ENCODE measurements at places on chromosomes 3 and 15.

- peak; percentile 31 for DNase-seq
Measured at GRCh38 chr15:44584162-44584749, 47.3 kb downstream of the EIF3J start.

- no peak for DNase-seq
Measured at GRCh38 chr15:39908186-39908585, 11.9 kb downstream of the GPR176 start.

GRCh38 chr3:151265166-151265565 lies 13.2 kb downstream of the P2RY14 start:
- no peak for DNase-seq

DNA sequence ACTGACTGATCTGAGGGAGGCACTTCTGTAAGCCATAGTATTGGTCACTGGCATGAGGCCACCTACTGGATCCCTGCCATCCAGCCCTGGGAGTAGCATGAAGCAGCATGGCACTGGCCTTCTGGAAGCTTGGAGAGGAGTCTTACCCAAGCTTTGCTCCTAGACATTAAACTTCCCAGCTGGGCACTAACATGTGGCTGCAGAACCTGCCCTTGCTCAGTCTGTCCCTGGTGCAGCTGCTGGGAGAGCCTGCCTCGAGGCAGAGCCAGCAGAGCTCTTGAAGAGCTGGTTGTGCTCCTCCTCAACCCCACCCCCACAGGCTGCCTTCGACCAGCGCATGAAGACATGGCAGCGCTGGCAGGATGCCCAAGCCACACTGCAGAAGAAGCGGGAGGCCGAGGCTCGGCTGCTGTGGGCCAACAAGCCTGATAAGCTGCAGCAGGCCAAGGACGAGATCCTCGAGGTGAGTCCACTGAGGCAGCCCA lies 17.1 kb upstream of the SNX22 start:
- DNase-seq, result no peak

GRCh38 chr3:107064405-107065060 lies 312.7 kb upstream of the CCDC54 start:
- DNase-seq, result peak; percentile 4

DNA sequence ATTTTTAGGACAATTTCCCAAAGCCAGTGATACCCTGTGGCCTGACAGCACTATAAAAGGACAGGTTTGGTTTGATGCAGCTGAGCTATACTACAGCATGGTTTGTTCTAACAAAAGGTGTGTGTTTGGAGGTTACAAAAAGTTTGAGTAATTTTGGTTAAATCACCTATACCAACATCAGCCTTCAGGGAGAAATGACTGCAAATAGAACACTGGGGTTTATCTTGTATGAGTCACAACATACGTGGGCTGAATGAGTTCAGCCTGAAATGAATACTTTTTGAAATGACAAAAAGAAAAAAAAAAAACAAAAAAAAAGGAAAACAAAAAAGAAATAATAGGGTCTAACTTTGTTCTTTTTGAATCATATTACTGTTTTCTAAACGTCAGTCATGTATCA lies 345.7 kb downstream of the CNTN3 start:
- DNase-seq, result no peak

DNA sequence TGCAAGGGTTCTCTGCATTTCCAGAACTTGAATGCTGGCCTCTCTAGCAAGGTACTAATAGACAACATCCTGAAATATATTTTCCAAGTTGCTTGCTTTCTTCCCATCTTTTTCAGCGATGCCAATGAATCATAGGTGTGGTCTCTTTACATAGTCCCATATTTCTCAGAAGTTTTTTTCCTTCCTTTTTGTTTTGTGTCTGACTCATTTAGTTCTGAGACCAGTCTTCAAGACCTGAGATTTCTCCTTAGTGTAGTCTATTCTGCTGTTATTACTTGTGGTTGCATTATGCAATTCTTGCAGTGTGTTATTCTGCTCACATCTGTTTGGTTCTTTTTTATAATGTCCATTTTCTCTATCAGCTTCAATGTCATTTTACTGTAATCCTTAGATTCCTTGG lies 1265.0 kb upstream of the ALCAM start:
- DNase-seq, result no peak

DNA sequence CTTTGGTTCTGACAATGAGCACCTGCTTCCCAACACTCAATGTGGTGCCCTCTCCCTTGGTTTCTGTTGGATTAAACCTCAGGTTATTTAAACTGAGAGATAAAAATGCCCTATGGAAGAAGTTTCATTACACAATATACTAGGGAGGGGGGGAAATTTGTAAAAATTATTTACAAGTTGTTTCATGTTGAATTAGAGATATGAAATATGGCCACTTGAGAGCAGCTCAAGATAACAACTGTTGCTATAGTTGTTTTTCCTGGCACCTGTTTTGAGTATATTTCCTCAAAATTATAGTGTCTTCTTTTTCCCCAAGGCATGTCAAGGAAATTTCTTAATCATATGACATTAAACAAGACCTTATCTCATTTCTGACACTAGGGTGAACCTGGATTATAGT lies 101.7 kb upstream of the COL6A5 start:
- no peak for DNase-seq

DNA sequence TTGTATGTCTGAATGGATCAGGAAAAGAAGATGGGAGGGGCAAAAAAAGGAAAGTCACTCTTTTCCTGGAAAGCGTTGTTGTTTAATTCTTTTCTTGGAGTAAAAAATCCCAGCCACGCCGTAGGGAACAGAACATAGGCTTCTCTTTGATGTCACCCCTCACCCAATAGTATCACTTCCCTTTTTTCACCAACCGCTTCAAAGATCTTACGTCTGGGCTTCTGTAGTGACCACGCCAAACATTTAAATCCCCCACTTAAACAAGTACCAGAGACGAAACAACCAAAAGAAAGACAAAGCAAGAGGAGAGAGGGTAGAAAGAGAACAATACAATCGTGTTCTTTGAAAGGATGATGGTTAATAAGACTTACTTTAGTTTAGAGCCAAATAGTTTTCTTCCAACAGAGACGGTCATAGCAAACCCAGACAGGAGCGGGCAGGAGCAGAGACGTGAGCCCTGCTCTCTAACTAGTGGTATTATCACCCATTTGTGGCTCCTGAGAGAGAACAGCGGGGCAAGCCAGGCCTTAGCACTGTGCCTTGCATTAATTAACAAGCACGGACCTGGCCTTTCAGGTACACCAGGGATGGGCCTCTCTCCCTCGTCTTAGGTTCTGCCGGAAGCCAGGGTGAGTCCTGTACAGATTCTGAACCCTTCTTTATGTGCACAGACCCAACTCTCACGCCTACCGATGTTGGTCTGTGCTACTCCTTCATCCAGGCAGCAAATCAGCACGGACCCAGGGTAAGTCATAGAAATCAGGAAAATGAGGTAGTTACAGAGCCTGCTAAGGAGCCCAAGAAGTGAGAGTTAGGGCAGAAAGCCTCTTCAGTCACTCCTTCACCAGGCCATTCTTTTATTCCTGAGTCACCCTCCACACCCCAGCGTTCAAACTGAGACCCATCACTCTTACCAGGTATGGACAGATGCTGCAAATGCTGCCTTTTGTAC lies 28.2 kb upstream of the BCL6 start:
- DNase-seq, result no peak

DNA sequence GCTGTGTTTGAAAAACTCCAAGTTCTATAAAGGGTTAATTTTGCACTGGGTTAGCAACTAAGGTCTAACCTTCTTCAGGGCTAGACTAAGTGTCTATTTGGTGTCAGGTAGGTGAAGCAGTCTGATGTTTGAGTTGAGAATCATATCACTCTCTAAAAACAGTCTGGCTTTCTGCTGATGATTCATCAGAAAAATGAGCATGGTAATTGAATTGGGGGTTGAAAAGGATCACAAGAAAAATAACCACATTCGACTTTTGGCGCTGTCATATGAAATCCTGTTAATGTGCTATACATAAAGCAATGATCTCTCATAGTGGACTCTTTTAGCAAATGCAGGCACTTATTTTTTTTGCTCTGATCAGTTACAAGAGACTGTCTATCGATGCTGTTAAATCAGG lies 242.2 kb upstream of the AZI2 start:
- no peak for DNase-seq

- DNase-seq, result no peak
Measured at GRCh38 chr15:72110355-72110754, 7.6 kb downstream of the MYO9A start.

DNA sequence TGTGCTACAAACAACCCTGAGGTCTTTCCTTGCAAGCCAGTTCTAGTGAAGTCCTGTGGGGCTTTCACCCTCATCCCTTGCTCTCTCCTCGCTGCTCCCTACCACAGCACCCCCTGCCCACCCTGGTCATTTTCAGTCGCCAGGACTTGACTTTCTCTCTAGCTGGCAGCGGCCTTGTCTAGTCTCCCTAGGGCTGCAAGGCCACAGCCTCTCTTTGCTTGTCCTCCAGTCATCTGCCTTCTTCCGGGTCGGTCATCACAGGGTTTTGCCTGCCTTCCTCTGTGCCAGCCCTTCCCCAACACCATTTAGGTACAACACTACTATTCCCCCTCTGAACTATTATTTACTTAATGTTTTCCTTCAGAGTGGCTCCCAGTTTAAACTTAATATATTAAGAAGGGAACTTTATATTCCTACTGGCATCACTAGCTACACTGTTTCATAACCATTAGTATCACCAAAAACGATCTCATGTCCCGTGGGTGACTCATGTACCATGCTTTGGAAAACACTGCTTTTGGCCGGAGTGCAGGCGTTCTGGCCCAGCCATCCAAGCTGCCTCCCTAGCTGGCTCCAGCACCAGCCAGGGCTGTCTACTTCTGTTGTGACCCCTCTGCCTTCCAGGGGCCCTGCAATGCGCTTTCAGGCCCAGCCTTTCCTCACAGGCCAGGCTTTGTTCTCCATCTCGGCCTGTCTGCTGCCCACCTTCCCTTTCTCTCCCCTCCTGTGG lies 21.4 kb downstream of the FAH start:
- DNase-seq, result no peak

- no peak for DNase-seq
Measured at GRCh38 chr15:25501828-25502446, 63.1 kb upstream of the UBE3A start.

DNA sequence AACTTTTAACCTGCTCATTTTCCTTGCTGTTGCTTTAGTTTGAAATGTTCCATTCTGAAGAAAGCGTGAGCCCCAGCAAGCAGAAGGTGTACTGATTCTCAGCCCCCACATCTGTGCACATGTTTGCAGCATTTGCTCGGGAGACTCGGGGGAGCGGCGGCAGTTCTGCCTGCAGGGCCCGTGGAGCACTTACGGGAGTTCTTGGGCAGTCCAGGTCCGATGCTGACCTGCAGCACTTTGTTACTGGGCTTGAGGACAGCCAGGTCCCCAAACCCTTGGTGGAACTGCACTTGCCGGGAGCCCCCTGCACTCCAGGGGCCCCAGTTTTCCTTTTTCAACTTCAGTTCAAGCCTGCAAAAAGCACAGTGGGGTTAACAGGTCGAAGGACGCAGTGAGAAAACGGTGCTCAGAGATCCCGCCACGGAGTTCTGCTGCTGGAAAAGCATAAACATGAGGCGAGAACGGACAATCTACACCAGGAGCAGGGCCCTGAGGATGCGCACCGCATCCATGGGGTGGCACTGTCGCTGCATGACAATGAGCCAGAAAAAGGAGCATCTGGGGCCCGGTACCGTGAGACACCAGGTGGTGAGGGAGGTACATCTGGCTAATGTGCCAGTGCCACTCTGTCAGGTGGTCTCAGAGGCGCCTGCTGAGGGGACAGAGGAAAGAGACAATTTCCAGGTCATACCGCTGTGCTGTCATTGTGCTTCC lies 45.6 kb upstream of the LDHAL6B start:
- DNase-seq, result no peak

GRCh38 chr3:191959876-191960413 lies 499.0 kb downstream of the PYDC2 start:
- DNase-seq, result no peak

Data from NK-92 treated with Interleukin-12 subunit alpha and Interleukin-12 subunit beta, amount 100 ng/mL, for 24 hours (cell line).